ENCODE measurements at places on chromosomes 11 and 22. TPM values are rescaled to one million over a fixed set of nuclear protein-coding genes. Genes with fewer than 3 reads are reported as not detected.

- DNase-seq = no peak
Observed at GRCh38 chr11:73358071-73358470, 18.1 kb upstream of the RELT start.

- peak; percentile 64 for DNase-seq
Observed at GRCh38 chr11:33869481-33870422, 22.1 kb downstream of the LMO2 start.

DNA sequence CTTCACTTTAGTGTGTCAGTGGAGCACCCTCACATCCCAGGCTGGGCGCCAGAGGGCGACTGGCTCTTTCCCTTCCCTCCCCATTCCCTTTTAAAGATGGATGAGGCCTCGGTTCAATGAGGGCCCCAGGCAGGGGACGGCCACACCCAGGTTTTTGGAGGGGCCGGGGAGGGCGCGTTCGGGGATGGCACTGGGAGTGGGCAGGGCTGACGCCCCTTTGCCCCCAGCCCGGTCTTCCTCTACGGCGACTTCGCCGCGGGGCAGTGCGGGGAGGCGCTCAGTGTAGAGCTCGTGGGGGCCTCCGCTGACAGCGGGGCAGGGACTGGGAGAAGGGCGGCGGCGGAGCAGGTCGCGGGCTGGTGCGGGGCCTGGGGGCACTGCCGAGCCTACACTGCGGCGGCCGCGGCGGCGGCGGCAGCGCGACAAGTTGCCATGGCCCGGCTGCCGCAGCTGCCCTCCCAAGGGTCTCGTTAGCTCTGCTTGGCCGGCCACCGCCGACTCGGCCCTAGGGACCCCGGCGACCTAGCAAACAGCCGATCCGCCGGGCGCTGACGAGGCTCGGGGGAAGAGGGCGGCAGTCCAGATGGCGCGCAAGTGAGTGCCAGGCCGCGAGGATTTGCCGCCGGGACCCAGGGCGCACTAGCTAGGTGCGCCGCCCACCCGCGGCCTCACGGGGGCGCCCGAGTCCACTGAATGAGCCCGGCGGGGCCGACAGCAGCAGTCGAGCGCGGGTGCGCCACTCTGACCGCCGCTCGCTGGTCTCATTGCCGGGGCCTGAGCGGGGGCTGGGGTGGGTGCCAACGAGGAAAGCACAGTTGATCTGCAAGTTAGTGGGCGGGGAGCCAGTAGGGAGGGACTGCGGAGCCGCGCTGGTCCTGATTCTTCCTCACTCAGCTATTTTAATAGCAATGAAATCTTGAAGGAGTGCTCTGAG is 92.7 kb downstream of the RRM1 start:
- peak; percentile 97 for DNase-seq

- DNase-seq = no peak
Observed at GRCh38 chr11:45193695-45194094, 47.3 kb downstream of the PRDM11 start.

GRCh38 chr22:19622061-19622441 is 92.3 kb upstream of the SEPTIN5 start:
- DNase-seq = no peak

DNA sequence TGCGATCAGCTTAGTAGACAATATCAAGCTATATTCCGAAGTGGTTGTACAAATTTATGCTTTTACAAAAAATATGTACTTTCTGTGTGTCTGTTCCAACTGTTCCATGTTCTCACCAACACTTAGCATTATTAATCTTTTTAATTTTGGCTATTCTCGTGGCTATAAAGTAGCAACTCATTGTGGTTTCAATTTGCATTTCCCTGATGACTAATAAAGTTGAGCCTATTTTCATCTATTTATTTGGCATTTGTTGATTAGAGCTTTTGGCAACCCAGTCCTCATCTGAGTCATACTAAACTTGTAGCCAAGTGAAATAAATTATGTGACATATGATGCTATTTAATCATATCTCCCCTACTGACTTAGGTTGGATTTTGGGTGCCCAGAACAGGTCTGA is 115.9 kb downstream of the FBXO7 start:
- no peak for DNase-seq

DNA sequence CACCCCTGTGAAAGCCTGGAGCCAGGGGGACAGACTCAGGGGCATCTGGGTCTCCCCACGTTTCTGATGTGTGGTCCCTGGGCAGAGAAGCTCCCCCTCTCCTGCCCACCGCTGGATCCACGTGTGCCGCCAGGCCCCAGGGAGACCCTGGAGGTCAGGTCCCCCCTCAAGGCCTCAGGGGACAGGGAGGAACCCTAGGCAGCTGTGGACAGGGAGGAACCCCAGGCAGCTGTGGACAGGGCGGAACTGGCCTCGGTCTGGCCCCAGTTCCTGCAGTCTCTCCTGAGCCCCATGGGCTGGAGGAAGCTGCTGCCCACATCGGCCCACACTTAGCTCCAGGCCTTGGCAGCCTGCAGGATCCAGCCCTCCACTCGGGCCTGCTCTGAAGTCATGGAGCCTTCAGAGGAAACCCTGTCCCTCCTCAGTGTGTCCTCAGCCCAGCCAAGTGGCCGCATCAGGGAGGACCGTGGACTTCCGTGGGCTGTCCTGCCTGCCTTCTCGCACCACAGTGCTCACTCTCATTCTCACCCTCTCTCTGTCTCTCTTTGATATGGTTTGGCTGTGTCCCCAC is 127.7 kb downstream of the BRD1 start:
- DNase-seq = peak; percentile 35

- no peak for DNase-seq
Observed at GRCh38 chr11:130170345-130170744, 10.8 kb downstream of the ST14 start.

- DNase-seq = no peak
Observed at GRCh38 chr11:23263466-23263865, 403.2 kb upstream of the CCDC179 start.

NLRP14 gene
- 0.53 TPM for total RNA-seq

BIRC3 gene
- 22.3 TPM for total RNA-seq

OR51B4 gene
- total RNA-seq = 0.40 TPM

TUBA8 gene
- total RNA-seq = 3.7 TPM

LINC01488 gene
- not detected for total RNA-seq

OR2D2 gene
- total RNA-seq = not detected
